ENCODE measurements at places on chromosomes 1 and 21. TPM values are rescaled to one million over a fixed set of nuclear protein-coding genes. Genes with fewer than 3 reads are reported as not detected.

The FAM3B gene
- 15.8 TPM for polyA plus RNA-seq

The DTL gene
- 20.5 TPM for polyA plus RNA-seq

The LCE1F gene
- not detected for polyA plus RNA-seq

The HOOK1 gene
- polyA plus RNA-seq, result 66.4 TPM

The KCNA2 gene
- polyA plus RNA-seq, result 0.36 TPM

The ADARB1 gene
- polyA plus RNA-seq, result 18.9 TPM

The SPRR2E gene
- polyA plus RNA-seq, result not detected

The AUNIP gene
- polyA plus RNA-seq, result 3.4 TPM

The GBP7 gene
- 0.16 TPM for polyA plus RNA-seq

The ATPAF1 gene
- 99.3 TPM for polyA plus RNA-seq

The FCER1G gene
- polyA plus RNA-seq, result 9.8 TPM

The ST6GALNAC3 gene
- 81.7 TPM for polyA plus RNA-seq

GRCh38 chr1:176208034-176208433, 948 bp upstream of the COP1 start:
- no peak for DNase-seq

- DNase-seq, result no peak
Measured at GRCh38 chr1:66341446-66342089, 192.4 kb upstream of the SGIP1 start.

GRCh38 chr21:30227633-30228404, 11.9 kb upstream of the CLDN8 start:
- DNase-seq, result no peak

- DNase-seq, result no peak
Measured at GRCh38 chr1:27542463-27543273, 52.7 kb upstream of the WASF2 start.

DNA sequence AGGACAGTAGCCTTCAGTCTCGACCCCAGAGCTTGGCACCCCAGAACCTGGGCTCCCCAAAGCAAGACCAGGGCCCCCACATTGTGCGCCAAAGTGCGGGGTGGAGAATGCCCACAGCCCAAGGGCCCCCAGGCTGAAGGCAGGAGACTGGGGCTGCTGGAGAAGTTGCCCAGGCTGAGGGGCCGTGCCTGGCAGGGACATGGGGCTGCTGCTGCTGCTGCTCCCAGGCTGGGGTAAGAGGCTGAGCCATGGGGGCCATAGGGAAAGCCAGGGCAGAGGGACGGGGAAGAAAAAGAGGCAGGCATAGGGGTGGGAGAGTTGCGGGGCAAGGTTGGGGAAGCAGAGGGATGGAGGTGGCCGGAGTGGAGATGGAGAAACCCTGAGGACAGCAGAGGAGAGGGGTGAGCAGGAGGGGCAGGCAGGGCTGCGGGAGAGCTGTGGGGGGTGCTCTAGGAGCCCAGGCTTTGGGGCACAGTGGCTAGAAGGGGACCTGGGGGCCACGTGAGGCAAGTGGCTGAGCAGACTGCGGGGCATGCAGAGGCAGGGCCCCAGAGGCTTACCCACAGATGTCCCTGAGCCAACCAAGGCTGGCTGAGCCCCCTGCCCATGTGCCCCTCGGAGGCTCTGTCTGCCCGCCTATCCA, 18.9 kb downstream of the SLC27A3 start:
- no peak for DNase-seq

GRCh38 chr1:28656335-28656734, 7.9 kb downstream of the RNU11 start:
- no peak for DNase-seq

DNA sequence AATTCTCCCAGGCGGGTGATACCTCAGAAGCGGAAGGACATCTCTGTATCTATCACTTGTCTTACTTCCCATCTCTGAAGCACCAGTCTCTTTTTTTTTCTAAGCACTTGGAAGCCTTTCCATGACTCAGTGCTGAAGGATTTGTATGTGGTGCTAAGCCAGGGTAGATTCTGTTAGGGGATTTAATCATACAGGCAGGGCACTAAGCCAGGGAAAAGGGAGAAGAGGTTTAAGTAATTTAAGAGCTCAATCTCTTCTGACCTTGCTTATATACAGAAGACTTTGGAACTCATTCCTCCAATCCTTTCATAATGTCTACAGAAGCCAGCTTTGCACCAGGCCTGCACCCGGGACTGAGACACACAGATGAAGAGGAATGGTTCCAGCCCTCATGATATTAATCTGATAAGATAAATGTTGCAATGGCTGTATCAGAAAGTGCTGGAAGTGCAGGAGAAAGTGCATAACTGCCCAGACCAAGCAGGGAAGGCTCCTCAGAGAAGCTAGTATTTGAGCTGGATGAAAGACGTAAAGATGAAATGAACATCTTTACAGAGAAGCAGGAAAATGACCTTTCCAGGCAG, 11.0 kb downstream of the FAM163A start:
- no peak for DNase-seq

- DNase-seq, result peak; percentile 43
Measured at GRCh38 chr1:245512980-245513578, 358.3 kb downstream of the KIF26B start.

DNA sequence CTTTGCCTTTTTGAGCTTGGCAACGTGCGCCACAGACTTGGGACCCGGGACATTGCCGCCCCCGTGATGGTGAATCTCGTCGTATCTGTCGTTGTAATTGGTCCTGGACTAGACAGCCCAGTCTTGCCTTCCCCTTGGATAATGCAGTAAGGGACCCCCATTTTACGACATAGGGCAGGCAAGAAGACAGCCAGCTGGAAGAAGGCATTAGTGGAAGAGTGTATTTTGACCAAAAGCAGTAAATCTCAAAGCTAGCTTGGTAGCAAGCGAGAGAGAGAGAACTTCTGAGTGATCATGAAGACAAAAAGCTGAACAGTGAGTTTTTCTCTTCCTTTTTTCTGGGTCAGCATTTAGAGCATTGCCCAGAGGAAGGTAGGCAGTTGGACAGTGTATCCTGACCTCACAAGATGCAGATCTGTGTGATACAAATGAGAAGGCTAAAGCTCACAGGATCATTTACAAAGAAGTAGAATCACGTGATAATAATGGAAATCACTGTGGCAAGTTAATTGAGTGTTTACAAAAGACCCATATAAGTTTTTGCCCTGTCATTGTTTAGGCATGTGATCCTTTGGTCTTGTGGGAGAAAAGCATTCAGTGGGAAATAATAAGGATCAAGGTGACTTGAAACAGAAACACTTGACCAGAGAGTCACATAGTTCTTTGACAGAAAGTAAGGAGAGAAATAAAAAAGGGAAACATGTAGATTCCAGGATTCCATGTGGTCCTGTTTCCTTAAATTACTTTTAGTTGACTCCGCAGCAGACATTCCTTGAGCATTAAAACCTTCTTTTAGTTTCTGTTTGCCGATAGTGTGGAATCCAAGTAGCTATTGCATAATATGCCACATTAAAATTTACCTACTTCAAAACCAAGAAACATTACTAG, 66.3 kb downstream of the CNST start:
- peak; percentile 44 for DNase-seq

- no peak for DNase-seq
Measured at GRCh38 chr1:99527078-99527477, 118.8 kb upstream of the PALMD start.

DNA sequence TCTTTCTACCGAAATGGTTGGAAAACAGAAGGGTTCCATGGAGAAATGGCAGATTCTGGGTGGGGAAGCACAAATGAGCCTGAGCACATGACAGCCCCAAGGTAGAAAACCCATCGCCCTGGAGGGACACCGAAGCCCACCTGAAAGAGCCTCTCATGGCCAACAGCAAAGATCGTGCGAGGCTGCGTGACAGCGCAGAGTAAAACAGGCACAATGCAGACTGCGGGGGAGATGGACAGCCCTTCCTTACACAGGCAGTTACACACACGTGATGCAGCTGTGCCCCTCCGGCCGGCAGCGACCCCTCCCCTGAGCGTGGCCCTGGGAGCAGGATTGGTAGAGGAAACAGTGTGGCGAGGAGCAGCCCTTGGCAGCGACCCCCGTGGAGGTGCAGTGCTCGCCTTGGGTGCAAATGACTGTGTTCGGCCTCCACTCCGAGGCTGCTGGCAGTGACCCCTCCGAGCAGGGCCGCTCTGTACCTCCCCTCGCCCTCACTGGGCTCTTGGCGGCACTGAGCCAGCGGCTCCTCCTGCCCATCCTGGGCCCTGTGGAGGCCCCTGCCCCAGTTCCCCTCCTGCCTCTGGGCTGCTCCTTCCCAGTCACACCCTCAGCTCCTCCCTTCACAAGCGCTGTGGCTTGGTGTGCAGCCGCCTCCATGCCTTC, 120.9 kb upstream of the COL6A1 start:
- no peak for DNase-seq

DNA sequence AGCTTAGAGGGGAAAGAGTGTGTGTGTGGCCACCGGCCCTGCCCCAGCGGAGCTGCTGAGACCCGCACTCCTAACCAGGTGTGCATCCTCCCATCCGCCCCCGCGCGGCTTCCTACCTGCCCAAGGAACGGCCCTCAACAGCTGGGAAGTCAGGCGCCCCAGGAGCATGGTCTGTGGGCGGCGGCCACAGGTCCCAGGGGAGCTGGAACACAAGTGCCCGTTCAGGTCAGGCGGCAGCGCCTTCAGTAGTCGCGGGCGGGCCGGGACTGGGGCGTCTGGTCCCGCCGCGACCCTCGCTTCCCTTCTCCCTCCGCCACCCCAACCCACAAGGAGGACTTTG, 448 bp downstream of the AURKAIP1 start:
- no peak for DNase-seq

DNA sequence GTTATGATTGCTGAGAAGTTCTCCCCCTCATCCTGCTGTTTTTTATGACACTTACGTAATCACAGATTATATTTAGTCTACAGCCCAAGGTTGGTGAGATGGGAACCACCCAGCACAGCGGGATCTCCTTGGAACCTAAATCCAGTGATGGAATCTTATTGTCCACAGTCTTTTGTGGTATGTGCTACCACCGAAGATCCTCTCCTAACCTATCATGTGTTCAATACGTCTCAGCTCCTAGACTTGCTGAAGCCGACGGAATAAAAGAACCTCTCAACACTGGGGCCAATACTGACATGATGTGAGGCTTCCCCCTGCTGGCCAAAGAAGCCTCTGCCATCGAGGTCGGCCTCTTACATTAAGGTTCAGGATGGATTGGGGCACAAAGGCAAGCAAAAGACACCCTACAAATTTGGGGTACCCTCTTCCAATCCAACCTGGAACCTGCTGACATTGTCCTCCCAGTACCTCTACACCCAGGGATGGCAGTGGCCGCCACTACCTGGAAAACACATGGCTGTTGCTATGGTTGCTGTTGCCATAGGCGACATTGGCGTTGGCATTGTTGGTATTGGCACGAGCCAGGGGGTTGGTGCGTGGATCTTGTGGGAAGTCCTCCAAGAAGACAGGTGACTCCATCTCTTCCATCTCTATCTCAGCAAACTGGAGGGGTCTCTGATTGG, 19.4 kb upstream of the KIF21B start:
- peak; percentile 64 for DNase-seq

DNA sequence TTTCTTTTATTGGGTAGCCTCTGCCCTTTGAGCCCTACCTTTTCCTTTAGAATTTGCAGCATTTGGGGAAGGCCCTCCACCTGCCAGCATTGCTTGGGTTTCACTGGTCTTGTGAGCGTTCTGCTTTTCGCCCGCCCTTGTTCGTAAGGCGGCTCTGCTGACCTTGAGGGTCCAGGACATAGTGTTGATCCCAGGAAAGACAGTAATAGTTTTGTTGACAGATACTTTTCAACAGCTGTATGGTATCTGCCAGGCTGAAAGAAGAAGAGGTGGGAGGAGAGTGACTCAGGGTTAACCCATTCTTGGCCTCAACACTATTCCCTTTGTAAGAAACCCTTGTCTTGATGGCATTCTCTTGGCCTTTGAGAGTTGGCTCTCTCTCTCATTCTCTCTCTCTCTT, 113.4 kb upstream of the SPAG17 start:
- DNase-seq, result no peak

DNA sequence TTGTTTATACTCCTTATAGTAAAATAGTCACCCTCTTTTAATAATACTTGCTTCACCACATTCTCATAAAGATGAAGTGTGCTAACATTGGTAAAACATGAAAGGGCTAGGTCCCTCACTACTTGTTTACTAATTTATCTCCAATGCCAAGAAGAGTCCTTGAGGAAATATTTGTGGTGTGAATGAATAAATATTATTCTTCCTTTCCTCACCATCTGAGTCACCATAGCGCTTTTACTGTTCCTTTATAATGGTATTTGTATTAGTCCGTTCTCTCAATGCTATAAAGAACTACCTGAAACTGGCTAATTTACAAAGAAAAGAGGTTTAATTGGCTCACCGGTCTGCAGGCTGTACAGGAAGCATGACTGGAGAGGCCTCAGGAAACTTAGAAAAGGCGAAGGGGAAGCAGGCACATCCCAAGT, 222.8 kb upstream of the ZRANB2 start:
- DNase-seq, result no peak

- no peak for DNase-seq
Measured at GRCh38 chr1:173269490-173270230, 62.5 kb upstream of the TNFSF4 start.

DNA sequence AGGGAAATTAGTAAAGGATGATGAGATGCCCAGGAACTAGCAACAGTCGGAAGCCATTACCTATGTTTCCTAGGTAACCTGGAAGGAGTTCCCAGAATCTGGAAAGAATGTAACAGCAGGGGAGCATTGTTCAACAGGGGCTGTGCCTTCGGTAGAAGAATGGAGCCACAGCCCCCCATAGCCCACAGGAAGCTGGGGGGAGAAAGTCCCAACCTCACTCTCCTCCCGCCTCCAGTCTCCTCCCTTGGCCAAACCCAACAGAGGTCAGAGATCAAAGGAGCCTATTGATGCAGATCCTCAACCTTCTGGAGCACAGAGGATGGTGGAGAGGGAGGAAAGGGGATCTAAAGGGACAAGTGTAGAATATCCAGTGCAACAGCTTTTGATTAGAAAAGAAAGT, 131.5 kb upstream of the SLC44A3 start:
- DNase-seq, result no peak

DNA sequence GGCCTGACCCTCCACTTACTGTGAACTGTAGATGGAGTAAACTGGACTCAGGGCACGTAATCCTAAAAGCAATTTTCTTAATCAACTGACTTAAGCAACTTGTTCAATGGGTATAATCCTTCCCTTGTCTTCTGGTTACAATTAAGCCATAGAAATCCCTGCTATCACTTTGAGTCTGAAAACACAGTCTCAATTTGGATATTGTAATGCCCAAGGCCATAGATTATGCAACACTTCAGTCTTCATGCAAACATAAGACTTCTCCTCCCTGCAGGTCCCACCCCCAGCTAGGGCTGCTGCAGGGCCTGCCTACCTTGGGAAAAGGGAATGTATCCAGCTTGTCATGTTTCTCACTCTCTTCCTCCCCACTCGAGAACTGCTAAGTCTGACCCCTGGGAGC, 6.2 kb upstream of the SLC5A9 start:
- DNase-seq, result no peak

- DNase-seq, result no peak
Measured at GRCh38 chr1:55827350-55827749, 612.2 kb upstream of the USP24 start.

Data from renal pelvis (tissue), 12 donors.